ENCODE measurements at places on chromosomes 7 and 10.

- no peak for DNase-seq
Observed at GRCh38 chr7:106863274-106863997, 1.6 kb upstream of the PIK3CG start.

- DNase-seq: no peak
Observed at GRCh38 chr10:82394987-82395386, 520.0 kb downstream of the NRG3 start.

- DNase-seq: no peak
Observed at GRCh38 chr10:102834143-102834542, 3.1 kb downstream of the CYP17A1 start.

GRCh38 chr10:121800831-121801230, 127.0 kb downstream of the ATE1 start:
- DNase-seq: no peak

- DNase-seq: no peak
Observed at GRCh38 chr7:137480824-137481365, 137.4 kb upstream of the PTN start.

DNA sequence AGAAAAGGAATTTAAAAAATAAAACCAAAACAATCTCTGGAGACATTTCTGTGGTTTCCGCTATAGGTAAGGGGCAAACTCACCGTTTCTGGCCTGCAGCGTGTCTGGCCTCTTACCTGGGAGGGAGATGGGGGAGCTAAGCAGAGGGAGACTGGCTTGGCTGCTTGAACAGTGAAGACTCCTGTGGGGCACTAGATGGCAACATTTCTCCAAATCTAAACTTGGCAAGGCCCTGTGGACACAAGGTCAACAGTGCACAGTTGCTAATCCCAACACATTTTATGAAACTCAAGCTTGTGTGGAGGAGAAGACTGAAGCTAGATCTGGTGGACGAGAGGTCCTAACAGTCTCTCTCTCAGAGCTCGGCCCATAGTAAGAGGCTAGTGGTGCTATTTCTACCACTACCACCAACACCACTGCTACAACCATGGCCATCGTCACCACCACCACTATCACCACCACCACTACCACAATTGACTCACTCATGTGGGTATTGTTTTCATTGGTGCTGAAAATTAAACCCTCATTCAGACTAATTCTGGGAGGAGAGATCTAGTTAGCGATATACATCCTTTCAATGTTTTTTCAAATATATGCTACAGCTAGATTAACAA, 28.4 kb upstream of the CDHR3 start:
- no peak for DNase-seq

- DNase-seq: no peak
Observed at GRCh38 chr10:88944813-88945212, 7.8 kb downstream of the ACTA2 start.

DNA sequence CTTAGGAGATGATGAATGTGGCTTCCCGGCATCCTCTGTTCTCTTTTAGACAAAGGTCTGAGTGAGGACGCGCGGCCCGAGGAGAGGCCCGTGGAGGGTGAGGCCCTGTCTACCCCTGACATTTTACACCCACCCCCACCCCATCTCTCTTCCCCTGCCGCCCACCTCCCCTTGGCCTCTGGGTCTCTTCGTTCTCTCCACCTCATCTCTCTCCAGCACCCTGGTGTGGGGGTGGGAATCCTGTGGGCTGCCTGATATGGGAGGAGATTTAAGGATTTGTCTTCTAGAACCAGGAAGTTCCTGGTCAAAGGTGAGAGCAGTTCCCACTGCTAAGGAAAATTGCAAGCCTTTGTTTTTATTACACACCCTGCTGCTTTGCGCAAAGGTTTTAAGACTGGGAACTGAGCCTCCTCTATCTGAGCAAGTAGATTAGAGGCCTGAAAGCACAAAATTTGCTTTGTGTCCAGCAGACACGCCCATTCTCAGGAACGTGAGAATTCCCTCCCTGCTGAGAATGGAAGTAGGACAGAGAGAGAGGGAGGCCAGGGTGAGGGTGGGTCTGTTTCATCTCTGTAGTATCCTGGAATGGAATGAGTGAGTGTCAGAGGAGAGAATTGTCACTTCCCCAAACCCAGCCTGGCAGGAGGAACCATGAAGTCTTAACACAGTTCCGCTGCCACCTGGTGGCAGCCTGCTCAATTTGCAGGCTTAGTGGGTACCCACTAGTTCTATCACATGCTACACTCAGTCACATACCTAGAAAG, 91.2 kb downstream of the GTF2IRD1 start:
- no peak for DNase-seq

GRCh38 chr7:127667017-127667670, 15.2 kb downstream of the SND1 start:
- no peak for DNase-seq

DNA sequence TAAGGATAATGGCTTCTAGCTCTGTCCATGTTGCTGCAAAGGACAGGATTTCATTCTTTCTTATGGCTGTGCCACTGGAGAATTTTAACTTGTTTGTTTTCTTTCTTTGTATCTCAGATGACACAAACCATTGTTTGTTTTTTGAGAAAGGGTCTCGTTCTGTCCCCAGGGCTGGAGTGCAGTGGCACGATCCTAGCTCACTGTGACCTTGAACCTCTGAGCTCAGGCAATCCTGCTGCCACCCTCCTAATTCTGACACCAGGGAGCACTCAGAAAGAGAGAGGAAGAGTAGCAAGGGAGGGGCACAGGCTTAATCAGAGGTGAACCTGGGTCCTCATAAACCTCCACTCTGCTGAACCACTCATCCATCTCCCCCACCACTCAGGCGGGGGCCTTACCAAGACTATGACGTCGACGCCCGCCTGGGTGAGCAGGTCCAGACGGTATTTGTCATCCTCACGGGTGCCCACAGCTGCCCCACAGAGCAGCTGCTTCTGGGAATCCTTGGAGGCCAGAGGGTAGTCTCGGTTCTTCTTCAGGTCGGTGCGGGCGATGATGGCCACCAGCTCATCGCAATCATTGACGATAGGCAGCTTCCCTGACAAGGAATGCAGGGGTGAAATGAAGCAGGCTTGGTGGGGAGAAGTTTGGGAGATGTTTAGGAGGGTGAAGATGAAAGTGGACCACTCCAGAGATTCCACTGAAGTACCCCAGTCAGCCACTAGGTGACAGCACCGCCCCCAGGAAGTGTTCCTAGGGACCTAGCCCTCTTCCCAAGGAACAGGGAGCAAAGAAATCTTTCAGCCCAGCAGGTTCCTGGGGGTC, 11.6 kb downstream of the IMPDH1 start:
- peak; percentile 31 for DNase-seq

DNA sequence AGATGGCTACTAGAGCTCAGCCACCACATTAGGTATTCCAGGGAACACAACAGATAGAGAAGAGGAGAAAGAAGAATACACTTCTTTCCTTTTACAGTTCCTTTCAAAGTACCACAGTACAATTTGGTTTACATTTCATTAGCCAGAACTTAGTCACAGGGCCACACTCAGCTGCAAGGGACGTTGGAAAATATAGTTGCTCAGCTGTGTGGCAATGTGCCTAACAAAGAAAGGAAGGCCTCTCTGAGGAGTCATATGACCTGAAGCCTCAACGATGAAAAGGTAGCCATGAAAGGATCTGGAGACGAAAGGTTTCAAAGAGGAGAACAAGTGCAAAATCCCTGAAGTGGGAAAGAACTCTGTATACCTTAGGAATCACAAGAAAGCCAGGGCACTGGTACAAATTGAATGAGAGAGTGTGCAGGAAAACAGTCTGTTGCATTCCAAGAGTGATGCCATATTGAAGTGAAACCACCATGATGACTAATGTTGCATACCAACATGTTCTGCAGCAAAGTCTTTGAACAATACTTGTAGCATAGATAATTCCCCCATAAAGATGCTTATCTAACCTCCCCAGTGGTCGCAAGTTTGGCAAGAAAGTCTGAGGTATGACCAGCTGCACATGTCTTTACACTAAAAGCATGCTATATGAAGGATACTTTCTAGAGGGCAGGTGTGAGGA, 278.9 kb downstream of the HPSE2 start:
- no peak for DNase-seq

DNA sequence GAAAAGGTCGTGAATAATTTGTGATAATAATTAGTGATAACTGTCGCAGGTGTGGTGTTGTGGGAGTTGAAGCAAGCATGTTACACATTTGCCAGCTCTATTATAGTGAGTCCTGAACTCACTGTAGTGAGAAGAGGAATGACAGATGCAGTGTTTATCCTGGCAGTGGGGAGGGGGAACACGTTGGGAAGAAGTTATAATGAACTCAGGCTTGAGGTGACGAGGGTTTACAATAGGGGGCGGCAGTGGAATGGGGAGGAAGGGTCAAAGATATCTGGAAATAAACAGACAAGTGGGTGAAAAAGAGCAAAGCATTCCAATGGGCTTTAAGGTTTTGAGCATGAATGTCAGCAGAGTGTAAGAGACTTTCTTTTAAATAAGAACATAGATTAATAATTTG, 49.6 kb downstream of the ITPRID1 start:
- no peak for DNase-seq

DNA sequence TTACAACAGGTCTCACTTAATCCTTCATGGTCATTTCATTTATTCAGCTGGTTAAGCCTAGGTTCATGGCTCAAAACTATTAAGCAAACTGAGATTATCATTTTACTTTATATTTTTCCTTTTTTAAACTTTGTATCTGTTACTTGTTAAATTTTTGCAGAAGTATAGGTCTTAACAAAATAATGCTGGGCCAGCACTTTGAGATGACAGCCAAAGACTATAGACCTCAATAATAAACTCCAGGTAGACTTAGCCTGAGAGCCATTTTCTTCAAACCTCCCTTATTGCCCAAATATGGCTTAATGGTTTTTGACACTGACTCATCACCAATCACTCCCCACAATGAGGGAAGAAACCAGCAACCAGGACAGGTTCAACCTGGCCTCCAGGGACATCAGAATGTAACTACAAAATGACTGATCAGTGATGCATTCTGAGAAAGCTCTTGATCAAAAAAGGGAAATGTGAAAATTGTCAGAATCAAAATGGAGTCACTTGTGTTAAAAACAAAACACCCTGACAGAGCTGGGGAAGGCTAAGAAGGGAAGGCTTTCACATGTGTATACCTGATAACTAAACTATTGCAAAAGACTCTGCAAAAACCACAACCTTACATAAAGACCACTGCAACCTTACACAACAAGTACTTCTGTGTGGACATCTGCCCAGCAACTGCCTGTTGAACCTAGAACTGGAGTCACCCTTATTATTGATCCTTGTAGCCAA, 2.1 kb upstream of the CCDC126 start:
- no peak for DNase-seq

- no peak for DNase-seq
Observed at GRCh38 chr10:103692436-103692951, 162.9 kb downstream of the SH3PXD2A start.

GRCh38 chr7:111011520-111011919, 79.4 kb upstream of the LRRN3 start:
- no peak for DNase-seq

DNA sequence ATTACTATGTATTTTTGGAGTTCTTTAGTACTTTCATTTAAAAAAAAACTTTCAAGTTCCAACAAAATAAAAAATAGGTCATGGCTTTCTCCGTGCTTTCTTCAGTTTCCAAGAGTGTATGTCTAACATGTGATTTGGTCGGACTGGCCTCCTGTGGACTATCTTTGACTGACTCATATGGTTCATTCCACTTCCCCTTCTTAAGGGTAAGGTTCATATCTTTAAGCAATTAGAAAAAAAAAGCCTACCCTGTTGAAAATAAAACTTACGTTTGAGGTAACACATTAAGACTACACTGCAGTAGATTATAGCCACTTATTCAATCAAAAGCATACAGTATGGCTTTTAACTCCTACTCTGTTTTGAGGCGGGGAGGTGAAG, 112.8 kb upstream of the AHR start:
- no peak for DNase-seq

DNA sequence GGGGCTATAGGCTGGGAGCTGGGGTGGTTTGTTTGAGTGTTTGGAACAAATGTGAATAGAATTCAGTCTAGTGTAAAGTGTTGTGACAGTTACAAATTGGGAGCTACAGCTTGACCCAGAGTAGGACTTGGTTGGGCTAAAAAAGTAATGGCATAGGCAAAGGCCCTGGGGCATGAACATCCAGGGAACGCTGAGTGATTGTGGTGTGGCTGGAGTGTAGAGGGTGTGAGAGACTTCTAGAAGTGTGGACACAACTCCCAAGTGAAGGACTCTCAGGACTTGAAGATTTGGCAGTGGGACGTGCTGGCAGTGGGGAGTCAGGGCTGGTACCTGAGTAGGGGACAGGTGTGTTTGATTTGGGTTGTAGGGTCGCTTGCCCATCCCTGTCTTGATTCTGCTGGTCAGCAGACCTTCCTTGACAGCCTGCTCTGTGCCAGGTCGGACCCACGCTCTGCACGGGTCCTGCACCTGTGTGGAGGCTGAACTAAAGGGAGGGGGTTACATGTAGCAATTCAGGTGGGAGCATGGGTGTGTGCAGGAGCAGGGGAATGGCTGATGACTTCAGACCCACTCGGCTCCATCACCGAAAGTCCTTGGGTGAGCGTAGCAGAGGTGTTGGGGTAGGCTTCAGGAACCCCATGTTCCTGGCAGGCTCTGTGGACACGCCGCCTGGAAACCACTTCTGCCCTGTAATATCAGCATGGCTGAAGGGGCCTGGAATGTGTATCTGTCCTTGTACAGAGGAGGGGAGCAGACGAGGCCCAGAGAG, 43.3 kb downstream of the ZMIZ1 start:
- DNase-seq: no peak

- no peak for DNase-seq
Observed at GRCh38 chr7:100489121-100489520, 5.4 kb downstream of the NYAP1 start.

DNA sequence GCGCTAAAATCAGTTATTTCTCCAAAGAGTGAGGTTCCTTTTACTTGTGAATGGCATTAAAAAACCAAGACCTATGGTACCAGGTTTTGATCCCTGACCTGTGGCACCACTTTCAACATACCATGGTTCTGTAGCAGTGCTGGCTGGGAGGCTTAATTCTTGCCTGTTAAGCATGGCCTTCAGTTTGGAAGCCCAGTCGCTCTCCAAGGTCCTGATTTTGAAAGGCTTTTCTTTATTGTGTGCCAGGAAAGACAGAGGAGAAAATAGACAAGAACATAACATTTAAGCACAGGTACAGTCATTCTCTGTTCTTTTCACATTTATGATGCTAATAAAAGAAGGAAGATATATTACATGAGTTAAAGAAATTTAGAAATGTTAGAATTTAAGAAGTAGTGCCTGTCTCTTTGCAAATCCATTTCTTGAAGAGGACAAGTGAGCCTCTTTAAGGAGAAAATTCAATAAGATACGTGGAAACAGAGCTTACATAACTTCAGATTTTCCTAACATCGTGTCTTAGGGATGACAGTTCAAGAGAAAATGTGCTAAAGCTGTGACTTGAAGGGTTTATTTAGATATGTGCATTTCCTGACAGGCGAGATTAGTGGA, 357.6 kb downstream of the DPP6 start:
- no peak for DNase-seq

DNA sequence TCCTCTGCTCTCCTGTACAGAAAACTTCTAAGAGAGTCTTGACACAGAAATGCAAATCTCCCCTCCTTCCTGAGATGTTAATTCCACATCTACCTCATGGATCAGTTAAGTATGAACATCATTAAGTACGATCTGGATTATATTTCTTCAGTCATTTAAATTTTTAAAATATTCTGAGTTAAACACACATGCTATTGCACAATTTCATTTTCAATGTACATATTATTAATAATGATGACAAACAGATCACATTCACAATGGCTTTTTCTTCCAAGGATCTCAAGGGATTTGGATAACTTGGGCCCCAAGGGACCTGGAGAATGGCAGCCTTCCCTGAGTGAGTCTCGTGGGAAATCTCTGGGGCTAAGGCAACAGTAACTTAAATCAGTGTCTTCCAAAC, 16.2 kb downstream of the BEND7 start:
- no peak for DNase-seq
